ENCODE measurements at places on chromosomes 7 and 10.

GRCh38 chr7:150945171-150945852, 32.8 kb downstream of the KCNH2 start:
- no peak for DNase-seq

DNA sequence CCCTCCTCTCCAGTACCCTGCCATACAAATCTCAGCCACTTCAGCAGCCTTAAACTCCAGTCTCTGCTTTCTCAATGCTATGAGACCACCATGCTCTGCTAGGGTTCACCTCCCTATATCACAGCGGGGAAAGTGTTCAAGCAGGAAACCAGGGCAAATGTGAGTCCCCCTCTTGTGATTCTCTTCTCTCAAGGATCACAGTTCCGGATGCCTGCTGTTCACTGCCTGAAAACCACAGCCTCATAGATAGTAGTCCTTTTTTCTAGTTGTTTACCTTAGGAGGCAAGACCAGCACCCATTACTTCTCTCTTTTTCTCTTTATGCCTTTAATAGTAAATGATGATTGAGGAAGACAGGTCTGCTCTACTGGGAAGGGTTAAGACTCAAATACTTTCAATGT, 100.8 kb downstream of the SGMS1 start:
- DNase-seq = no peak

DNA sequence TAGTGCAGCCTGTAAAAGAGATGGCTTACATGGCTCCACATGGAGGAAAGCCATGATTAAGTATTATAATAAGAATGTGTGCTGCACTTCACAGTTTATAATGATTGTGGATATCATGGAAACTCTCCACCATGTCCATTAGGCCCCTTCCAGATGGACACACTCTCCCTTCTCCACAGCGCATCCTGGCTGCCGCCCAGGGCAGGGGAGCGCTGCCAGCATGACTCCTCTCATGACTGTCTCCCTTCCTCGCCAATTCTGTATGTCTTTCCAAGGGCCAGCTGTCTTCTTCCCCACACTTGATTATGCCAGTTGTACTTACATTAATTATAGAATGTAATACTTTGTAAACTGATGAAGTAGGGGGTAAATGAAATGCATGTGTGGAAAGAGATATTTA, 259.3 kb upstream of the TMEM72 start:
- DNase-seq = no peak

DNA sequence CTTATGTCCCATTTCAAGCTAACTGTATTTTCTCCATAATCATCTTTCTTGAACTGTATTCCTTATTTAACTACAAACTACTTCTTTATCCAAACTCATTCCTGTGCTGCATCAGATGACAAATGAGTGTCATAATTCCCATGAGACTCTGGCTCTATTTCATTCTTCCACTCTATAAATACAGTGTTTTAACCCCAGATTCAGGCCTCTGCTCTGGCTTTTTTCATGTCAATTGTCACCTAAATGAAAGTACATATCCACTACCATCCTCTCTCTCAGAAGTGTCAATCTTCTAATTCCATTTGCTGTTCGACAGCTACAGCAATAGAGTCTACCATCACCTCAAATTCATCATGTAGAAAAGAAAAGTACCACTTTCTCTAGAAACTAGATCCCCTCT, 172.7 kb downstream of the CACNA2D1 start:
- no peak for DNase-seq

GRCh38 chr10:25694971-25695370, 239.1 kb upstream of the MYO3A start:
- no peak for DNase-seq

GRCh38 chr7:167090-167855, 25.1 kb upstream of the FAM20C start:
- DNase-seq = no peak

DNA sequence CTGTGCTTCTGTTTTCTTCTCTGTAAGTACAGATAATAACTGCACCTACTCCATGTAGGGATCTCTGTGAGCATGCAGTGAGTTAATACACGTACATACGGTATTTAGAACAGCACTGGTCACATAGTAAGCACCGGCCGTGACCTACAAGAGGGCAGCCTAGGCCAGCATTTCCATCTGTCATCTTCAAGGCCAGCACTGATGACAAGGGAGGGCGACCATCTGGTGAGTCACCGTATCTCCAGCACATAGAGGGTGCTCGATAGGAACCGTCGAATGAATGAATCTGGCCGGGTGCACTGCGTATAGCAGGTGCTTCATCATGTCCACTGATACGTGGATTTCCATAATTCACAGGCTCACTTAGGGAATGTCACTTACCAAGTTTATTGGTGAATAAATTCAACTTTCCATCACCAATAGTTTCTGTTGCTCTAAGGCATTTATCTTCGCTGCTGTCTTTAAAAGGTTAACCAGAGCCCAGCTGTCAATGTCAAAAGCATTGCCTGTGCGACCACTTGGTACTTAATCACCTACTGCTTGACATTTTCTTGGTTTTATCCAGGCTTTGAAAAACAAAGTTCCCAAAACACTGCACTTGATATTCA, 8.3 kb downstream of the NOD1 start:
- peak; percentile 18 for DNase-seq

Measured in EL (cell line).